Fibroblast of skin of back (primary cell): ENCODE measurements at places on chromosomes 2 and 18.
A peak's percentile ranks its signal among the peaks of the same experiment; 100 is the strongest.

DNA sequence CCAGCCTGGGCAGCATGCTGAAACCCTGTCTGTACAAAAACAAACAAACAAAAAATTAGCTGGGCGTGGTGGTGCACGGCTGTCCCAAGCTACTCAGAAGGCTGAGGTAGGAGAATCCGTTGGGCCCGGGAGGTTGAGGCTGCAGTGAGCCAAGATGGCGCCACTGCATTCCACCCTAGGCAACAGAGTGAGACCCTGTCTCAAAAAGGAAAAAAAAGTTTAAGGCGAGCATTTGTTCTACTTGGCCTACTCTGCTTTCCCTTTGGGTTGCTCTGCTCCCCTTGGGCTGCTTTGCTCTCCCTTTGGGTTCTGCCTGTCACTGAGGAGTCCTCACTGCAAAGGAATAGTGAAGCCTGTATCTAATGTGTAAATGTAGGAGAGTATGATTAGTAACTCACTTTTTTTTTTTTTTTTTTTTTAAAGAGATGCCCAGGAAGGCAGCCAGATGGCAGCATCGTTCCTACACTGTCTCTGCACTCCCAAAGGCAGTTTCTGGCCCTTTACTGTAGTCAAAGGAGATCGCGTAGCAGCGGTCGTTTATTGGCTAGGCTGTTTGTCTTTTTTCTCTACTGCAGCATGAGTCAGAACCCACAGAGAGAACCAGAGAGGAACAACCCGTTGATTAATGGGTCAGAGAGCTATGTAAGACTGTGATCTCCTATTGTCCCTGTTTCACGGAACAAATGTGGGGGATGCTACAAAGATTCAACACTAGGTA, 118.3 kb upstream of the CWC22 start:
- peak; percentile 93 for DNase-seq

DNA sequence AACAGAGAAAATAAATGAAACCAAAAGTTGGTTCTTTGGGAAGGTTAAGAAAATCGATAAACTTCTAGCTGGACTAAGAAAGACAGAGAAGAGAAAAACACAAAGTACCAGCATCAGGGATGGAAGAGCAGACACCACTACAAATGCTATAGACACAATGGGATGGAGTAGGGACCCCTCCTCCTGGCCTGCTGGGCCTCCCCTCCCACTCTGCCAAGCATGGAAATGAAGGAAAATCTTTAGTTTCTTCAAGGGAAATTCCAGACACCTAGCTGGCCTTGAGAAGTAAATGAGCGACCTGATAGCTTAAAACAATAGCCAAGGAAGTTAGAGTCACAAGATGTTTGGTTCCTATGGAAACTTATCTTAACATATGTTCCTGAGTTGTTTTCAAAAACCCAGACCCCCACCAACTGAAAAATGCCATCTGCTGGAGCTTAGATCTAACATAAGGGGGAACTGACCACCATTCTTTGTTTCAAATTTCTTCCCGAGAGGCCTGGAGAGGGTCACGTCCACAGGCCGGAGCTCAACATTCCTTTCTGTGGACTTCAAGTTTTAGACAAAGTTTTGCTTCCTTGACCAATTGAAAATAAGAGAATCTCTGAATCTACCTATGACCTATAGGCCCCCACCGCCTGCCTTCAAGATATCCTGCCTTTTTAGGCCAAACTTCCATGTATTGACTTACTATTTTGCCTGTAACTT, 101.9 kb downstream of the BIN1 start:
- DNase-seq: no peak

GRCh38 chr18:63315876-63316275, 3.7 kb downstream of the BCL2 start:
- DNase-seq: no peak

- peak; percentile 86 for DNase-seq
Observed at GRCh38 chr18:48994044-48994651, 43.4 kb upstream of the SMAD7 start.

- no peak for DNase-seq
Observed at GRCh38 chr2:230346921-230347533, 20.0 kb downstream of the SP140L start.

- DNase-seq: no peak
Observed at GRCh38 chr2:10382354-10383061, 65.6 kb downstream of the ODC1 start.

DNA sequence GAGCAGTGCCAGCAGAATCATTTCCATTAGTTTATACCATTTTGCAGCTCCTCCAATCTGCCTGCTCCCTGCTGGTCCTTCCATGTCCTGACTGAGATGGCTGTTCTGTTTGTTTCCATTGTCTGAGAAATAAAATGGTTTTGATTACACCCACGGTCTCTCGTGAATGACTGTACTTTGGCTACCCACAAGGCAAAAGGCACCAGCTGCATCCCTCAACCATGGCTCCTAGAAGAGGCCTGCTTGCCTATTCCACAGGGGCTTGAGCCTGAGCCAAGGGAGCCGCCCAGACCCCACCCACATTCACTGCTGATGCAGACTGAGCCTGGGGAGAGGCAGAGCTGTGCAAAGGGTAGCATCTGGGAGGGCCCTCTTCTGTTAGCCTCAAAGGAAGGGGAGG, 31.2 kb downstream of the MARCHF4 start:
- DNase-seq: no peak

GRCh38 chr2:177983183-177983788, 89.3 kb downstream of the PDE11A start:
- peak; percentile 62 for DNase-seq

- DNase-seq: peak; percentile 40
Observed at GRCh38 chr2:19361325-19361990, 3.0 kb upstream of the OSR1 start.

GRCh38 chr2:215260097-215260677, 51.7 kb upstream of the ATIC start:
- no peak for DNase-seq

- DNase-seq: no peak
Observed at GRCh38 chr18:23683671-23684070, 5.6 kb upstream of the LAMA3 start.

DNA sequence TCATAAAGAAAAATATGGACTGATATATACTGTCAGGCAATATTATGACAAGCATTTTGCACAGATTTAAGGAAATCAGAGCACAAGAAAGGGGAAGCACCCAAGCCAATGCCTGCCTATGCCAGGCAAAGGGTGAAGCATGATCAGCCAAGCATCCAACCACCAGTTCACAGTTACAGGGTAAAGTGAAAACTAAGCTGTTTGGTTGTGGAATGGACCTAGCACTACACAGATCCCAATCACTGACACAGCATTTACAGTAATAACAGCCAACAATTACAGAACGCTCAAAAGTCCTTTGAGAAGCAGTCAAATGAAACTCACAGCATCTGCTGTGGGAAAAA, 90.3 kb downstream of the SP3 start:
- DNase-seq: no peak

DNA sequence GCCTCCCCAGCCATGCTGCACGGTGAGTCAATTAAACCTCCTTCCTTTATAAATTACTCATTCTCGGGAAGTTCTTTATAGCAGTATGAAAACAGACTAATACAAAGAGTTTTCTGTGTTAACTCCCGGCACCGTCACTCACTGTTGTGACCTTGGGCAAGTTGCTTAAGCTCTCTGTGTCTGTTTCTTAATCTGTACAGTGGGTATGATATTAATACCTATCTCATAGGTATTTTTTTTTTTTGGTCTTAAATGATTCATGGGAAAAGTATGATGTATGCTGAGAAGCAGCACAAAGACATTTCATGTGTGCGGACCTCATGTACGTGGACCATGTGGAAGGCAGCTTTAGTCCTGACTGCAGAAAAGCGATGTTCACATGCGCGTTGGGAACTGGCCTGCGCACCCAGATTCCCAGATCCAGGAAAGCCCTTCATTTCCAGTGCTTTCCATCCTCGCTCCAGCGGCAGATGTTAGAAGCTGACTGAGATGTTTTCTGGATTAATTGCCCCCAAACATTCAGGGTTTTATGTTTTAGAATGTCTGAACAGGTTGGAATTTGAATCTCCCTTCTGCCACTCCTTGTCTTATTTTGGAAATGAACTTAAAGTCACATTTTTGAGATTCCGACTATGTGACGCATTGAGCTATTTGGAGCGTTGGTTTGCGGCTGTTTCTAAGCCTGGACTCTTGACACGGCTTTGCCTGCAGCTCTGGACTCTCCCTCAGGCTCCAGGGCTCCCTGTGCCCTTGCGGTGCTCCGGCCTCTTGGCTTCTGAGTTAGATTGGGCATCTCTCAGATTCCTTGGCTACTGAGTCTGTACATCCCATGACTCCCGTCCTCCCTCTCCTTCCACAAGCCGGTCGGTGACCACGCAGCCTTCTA, 61.4 kb downstream of the SLC4A3 start:
- DNase-seq: peak; percentile 93

- peak; percentile 34 for DNase-seq
Observed at GRCh38 chr2:239561446-239562001, 160.7 kb upstream of the HDAC4 start.

GRCh38 chr18:13420969-13421686, 202.6 kb downstream of the LDLRAD4 start:
- DNase-seq: no peak

DNA sequence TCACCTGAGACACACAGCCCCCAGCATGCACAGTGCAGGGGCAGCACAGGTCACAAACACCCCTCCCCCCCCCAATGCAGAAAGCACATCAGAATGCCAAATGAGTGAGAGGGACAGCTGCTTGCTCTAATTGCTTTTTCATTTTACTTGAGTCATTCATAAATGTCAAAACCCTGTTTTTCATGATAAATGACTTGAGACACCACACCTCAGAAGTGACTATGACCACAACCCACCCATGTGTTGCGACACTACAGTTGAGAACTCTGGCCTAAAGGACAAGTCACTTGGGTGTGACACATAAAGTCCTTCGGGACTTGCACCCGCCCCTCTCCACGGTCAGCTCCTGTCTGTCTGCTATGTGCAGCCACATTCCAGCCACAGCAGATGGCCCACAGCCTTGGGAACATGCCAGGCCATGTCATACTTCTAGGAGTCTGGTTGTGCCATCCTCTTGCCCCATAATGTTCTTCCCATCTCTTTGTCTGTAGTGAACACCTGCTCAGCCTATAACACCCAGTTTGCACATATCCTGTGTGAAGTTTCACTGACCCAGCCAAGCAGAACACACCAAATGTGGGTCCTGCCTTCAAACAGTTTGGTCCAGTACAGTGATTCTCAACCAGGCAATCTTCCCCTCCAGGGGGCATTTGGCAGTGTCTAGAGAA, 30.2 kb upstream of the RIOK3 start:
- peak; percentile 83 for DNase-seq

GRCh38 chr2:237330541-237330940, 83.4 kb downstream of the COL6A3 start:
- DNase-seq: no peak

GRCh38 chr2:141929331-141930252, 201.2 kb downstream of the LRP1B start:
- no peak for DNase-seq

DNA sequence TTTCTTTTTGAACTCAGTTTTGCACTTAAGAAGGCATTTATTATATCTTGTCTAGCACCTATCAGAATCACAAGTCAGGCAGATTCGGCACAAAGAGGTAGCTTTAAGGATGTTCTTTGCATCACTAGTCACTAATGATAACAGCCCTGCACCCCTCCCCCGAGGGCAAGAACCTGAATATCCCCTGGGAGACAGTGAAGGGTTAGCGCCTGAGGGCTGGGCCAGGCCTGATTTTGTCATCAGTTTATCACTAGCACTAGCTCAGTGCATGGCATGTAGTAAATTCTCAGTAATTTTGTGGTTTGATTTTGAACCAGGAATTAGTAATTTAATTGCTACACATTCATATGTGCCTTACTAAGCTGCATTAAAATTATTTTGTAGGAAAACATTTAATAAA, 23.9 kb upstream of the HS6ST1 start:
- no peak for DNase-seq

DNA sequence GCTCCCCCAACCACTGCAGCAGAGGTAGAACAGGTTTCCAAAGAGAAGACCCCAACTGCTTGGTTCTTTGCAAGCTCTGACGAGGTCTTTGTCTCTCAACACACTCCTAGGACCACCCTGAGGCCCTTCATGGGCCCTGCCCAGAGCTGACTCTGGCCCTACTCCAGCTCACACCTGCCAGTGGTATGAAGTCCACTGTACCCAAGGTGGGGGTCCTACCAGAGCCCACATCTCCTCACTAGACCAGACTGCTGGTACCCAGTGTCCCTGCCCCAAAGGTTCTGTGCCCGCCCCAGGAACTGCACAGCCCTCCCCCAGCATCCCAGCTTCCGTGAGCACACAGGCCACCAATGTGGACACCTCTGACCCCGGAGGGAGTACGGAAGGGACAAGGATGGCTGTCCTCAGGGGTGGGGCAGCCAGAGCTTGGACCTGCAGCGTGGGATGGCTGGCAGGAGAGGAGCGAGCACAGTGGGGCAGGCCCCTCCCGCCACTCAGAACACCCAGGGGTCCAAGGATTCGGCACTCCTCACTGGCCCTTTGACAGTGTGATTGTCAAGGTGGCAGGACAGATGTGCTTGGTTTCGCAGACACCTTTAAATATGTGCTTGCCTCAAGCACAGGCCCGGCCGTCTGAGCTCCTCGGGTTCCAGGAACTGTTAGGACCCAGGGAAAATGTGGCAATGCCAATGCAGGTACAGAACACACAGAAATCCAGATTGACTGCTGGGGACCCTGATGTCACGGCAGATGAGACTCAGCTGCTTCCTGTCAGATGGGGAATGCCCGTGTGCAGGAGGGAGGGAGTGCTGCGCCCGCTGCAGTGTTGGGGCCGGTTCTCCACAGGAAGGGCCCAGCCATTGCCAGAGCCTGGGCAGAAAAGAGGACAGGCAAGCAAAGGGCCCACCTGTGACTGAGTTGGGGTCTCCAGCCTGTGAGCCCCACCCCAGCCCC, 51.2 kb downstream of the MTERF4 start:
- DNase-seq: no peak

GRCh38 chr18:11655606-11655932, 33.5 kb upstream of the GNAL start:
- no peak for DNase-seq

DNA sequence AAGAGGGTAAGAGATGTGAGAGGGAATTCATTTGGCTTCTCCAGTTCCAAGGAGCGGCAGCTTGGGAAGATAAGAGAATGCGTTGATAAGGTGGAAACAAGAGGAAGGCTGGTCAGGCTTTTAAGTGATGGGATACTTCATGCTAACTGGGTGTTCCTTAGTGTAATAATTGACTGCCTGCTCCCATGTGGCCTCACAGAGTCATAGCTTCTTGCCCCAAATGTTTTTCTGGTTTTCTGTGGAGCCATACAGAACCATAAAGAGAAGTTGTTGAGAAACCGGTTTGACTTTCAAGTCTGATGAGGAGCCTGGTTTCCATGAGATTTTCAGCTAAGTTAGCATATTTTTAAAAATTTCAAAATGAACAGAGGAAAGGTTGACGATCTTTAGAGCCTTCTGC, 97.5 kb upstream of the ZFP36L2 start:
- DNase-seq: no peak
